Stimulated activated CD8-positive, alpha-beta memory T cell treated with anti-CD3 and anti-CD28 coated beads, Interleukin-15, amount 100 ng/mL, for 24 hours (primary cell): ENCODE measurements at places on chromosomes 12 and 14.

DNA sequence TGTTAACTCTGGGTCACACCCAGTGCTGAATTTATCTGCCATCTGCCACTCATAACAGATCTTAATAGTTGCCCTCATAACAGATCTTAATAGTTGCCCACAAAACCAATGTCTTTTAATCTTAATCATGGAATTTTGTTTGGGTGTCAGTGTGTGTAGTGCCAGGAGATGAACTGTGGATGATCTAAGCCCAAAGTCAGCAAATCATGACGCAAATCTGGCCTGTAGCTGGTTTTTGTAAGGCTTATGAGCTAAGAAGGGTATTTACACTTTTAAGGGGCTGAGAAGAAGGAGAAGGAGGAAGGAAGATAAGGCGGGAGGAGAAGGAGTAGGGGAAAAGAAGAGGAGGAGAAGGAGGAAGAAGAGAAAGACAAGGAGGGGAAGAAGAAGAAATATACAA lies 10.0 kb upstream of the IL26 start:
- DNase-seq: no peak

- DNase-seq: no peak
Measured at GRCh38 chr14:39186941-39187525, 12.0 kb downstream of the PNN start.

GRCh38 chr14:101174980-101175606 lies 271.6 kb upstream of the RTL1 start:
- DNase-seq: no peak

- no peak for DNase-seq
Measured at GRCh38 chr12:77314378-77315052, 249.1 kb upstream of the E2F7 start.
